ENCODE measurements at places on chromosomes 3 and 15.
A peak's percentile ranks its signal among the peaks of the same experiment; 100 is the strongest.

DNA sequence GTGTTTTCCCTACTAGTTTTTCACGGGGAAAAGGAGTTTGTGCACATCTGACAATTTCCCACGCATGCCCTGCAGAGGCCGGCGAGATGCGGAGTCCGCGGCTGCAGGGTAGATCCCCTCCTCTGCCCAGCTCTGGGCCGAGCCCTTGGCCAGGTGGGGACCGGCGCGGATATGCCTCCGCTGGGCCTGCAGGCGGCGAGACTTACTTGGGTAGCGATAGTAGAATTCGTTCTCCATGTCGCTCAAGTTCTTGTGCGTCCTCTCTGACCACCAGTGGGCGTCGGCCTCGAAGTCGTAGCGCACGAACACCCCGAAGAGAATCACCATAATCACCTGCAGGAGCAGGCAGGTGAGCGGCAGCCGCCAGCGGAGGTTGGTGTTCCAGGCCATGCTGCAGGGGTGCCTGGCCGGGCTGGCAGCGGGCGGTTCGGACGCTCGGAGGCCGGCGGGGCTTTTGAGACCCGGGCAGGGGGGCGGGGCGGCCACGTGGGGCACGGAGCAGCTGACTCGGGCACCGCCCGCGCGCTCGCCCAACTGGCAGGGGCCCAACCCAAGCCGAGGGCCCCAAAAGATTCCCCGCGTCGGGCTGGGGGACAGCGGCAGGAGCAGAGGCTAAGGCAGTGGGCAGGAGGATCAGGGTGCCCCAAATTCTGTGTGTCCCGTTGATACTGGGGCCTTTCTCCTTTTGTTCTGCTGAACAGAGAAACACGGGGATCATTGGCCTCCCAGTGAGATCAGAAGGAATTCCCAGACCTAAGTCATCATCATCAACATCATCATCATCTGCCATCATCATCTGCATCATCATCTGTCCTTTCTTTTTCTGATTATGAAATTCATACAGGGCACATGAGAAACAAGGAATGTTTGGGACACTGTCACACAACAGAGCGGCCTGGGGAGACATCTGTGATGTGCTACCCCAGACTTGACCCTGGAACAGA lies at the start of gene RHCG:
TSS of gene RHCG (minus strand) at position 429 of the 944 bp plus-strand sequence. CDS start at position 390, 39 bp downstream.
- peak; percentile 49 for DNase-seq

DNA sequence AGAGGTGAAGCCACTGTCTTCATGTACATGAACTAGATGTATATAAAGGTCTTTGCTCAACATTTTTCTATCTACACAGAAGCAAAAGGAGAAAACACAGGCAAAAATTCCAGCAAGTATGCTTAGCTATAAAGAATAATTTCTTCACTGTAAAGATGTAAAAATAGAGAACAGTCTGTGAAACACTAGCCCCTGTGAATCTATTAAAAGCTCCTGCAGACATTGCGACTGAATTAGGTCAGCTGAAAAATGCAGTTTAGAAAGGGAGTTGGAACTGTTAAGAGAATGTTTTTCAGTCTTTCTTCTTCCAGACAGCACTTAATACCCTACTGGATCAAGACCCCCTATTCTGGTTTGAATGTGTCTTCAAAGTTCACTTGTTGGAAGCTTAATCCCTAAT lies 291.5 kb downstream of the KBTBD8 start:
- DNase-seq: no peak

DNA sequence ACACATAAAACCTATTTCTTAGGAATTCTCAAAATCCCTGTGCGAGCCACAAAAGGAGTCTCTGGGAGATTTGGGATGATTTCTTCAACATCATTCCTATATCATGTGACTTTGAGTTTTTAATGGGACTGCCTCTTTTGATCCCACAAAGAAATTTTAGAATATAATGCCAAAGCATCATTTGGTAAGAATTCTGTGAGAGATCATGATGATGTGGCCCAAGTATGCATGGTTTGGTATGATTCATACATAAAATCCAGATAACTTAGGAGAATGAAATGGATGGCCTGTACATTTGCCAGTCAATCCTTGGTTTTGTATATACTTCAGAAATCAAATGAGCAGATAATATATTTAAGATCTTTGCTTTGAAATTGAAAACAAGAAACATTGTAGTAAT lies 61.3 kb downstream of the UBE2E2 start:
- no peak for DNase-seq

DNA sequence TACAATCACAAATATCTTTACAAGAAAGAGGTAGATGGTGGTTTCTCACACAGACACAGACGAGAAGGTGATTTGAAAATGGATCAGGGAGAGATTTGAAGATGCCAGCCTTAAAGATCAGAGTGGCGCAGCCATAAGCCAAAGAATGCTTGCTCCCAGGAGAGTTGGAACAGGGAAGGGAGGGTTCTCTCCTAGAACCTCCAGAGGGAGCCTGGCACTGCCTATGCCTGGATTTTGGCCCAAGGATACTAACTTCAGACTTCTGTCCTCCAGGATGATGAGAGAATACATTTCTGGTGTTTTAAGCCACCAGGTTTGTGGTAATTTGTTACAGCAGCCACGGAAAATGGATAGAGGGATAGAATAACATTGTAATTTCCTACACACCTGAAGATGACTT lies 279.1 kb downstream of the FAM43A start:
- DNase-seq: peak; percentile 15

- DNase-seq: no peak
Observed at GRCh38 chr3:146262371-146263110, 11.6 kb upstream of the PLSCR4 start.

- DNase-seq: no peak
Observed at GRCh38 chr15:70261083-70261482, 163.4 kb upstream of the TLE3 start.

DNA sequence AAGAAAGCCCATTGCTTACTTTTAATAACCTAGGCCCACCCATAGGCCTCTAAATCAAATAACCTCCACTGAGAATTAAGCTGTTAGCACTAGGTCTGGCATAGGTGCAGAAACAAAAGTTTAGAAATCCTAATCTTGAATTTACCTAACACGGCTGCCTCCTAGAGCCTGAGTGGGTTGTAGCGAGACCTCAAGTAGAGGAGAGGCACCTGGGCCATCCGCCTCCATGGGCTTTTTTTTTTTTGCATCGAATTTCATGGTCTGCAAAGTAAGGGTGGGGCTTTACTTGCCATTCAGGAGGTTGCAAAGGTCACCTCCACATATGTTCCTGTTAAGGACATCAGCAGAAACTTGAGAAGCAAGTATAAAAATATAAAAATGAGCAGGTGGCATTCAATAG lies 6.6 kb upstream of the TPM1 start:
- DNase-seq: no peak

GRCh38 chr15:51855612-51856011 lies 26.2 kb downstream of the TMOD3 start:
- DNase-seq: no peak

GRCh38 chr15:79952329-79952728 lies 18.7 kb downstream of the BCL2A1 start:
- no peak for DNase-seq

GRCh38 chr3:99172736-99173657 lies 271.5 kb upstream of the DCBLD2 start:
- DNase-seq: peak; percentile 59

Data from ureter (tissue), 1 donor.